Stomach (tissue), 19 donors: ENCODE measurements at places on chromosomes 3 and 15. TPM values are rescaled to one million over a fixed set of nuclear protein-coding genes. Genes with fewer than 3 reads are reported as not detected.

Gene HTR3E
- polyA plus RNA-seq, result not detected

Gene GOLGA6L25
- polyA plus RNA-seq, result not detected

Gene FGF12
- polyA plus RNA-seq, result 1.6 TPM

Gene PROK2
- polyA plus RNA-seq, result 0.58 TPM

Gene ACAP2
- polyA plus RNA-seq, result 7.9 TPM

Gene ERICH6
- polyA plus RNA-seq, result not detected

Gene CAMKV
- not detected for polyA plus RNA-seq
